NCI-H2029 (cell line): ENCODE measurements at places on chromosomes 12 and 14.

- no peak for DNase-seq
These were observed 23.7 kb downstream of the UBE2N start for GRCh38 chr12:93417967-93418480.

DNA sequence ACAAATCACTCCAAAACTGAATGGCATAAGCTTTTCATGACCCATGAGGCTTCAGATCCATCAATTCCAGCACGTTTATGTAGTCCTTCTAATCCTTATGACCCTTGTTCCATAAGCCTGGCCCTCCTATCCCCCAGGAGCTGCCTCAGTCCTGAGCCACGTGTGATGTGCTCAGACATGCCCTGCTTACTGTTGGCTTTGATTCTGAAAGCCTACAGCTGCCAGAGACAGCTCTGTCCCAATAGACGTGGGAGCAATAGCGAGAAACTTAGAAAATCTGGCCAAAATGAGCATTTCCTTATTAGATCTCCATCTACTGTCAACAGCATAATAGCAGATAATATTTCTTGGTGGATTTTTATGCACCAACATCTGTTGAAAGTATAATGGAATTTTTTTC, 33.2 kb downstream of the DUSP6 start:
- no peak for DNase-seq

DNA sequence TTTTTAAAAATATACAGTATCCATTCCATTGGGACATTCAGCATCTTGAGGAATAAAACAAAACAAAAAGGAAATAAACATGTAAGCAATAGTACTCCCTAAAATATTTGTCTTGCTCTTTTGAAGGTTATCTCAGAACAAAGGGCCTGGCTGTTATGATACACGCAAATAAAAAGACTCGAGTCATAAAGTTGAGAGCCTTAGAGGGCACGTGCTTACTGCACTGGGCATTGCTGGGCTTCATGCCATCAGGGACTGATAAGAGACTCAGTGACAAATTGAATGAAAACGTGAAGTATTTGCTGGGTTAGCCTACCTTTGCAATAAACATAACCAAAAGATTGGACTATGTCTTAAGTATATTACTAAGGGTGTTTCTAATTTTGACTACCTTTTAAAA, 118.9 kb downstream of the SLC35F4 start:
- peak; percentile 26 for DNase-seq

- DNase-seq = peak; percentile 43
These were observed 106.9 kb upstream of the TMEM233 start for GRCh38 chr12:119486599-119487154.

GRCh38 chr12:97561619-97562290, 99.2 kb downstream of the RMST start:
- DNase-seq = peak; percentile 67

DNA sequence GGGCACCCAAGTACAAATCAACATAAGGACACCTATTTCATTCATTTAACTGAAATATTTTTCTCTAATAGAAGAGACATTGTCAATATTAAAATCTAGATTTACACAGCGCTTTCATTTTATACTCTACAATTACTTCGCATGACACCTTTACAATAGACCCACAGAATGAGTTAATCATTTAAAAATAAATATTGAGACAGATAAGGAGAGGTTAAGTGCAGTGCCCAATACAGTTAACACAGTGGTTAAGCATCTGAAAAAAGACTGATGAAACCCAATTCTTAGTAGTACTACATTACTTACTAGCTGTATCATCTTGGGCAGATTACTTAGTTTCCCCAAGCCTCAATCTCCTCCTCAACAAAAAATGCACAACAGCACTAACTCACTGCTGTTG, 116.2 kb downstream of the DENND5B start:
- no peak for DNase-seq

GRCh38 chr12:119179335-119180021, 747 bp downstream of the HSPB8 start:
- DNase-seq = no peak

- DNase-seq = no peak
These were observed 14.8 kb upstream of the SLC4A8 start for GRCh38 chr12:51409846-51410245.

DNA sequence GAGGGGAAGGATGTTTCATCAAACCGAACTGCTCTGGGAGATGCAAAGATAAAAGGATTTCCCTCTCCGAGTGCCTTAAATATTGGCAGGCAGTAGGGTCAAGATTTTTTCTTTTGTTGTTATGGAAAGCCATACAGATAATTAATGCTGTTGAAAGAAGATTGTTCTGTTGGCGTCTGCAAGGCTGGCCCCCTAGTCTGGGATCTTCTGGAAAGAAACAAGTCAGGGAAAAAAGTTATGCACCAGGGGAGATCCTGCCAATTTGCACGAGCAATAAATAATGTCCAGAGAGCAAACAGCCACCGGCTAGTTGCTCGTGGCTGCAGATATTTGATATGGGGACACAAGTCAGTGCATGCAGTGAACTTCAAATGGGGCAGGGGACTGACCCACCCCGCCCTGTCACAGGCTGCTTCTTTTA, 202.1 kb upstream of the MYL2 start:
- no peak for DNase-seq

DNA sequence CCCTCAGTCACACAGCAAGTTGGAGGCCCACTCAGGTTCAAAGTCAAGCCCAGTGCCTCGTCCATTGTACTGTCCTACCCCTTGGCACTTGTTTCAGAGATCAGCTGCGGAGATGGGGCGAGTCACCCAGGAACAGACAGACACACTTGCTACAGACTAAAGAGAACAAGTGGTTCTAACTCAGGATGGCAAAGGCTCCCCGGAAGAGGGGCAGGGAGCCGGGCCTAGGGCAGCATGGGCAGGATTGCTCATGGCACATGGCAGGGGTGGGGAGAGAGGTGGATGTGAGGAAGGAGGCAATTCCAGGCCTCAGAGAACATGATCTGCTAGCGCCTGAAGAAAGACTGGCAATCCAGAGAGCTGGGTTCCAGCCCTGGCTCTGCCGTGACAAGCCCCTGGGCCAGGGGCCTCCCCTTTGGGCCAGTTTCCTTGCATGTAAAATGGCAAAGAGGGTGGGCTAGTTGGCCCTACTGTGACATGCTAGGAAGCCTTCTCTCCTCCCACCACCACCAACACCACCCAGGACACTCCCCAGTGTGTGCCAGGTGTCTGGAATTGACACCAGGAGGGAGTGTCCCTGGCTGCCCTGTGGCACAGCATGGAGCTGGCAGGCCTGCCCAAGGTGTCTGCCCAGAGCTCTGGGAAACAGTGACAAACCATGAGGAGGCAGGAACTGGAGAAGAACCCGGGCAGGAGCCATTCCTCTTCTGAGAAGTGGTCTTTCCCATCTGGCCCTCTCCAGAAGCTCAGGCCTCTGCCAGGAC, 24.0 kb upstream of the IRF2BPL start:
- DNase-seq = no peak

- no peak for DNase-seq
These were observed 88.3 kb downstream of the TESC start for GRCh38 chr12:117010693-117011451.

DNA sequence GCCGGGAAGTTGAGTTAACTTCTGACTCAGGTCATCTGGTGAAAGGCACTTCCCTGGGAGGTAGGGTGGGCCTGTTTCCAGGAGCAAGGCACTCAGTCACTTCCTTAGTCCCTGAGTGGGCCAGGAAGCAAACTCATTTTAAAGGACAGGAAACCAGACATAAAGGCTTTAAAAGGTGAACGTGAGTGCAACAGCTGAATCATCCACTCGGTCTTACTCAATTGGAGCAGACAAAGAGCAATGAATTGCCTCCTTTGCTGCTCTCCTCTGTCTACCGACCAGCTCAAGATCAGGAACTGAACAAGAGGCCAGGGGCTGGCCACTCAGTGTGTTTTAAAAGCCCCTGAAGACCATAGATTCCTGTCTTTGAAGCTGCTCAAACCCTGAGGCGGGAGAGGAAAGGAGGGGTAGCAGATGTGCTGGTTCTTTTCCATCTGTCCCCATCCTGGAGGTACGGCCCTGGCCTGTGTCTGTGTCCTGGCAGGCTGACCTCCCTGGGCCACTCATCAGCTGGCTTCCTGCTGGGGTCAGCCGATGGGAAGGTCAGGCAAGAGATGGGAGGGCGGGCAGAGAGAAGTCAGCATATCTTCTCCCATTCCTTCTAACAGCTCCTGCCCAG, 148.9 kb downstream of the PPM1H start:
- DNase-seq = peak; percentile 70

GRCh38 chr12:89349814-89350213, 2.5 kb downstream of the DUSP6 start:
- DNase-seq = peak; percentile 78

DNA sequence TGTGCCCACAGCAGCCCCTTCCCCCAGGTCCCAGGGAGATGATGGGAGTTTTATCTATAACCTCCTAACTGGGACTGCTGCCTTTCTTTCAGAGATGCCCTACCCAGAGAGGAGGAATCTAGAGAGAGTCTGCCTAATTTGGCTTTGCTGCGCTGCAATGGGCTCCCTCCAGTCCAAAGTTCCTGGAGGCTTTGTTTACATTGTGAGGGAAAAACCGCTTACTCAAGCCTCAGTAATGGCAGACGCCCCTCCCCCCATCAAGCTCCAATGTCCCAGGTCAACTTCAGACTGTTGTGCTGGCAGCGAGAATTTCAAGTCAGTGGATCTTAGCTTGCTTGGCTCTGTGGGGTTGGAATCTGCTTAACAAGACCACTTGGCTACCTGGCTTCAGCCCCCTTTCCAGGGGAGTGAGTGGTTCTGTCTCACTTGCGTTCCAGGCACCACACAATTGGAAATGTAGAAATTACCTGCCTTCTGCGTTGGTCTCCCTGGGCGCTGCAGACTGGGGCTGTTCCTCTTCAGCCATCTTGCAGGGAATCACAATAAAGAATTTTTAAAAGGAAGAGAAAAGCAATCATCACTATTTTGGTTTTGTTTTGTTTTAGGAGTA, 262.5 kb downstream of the FOXG1 start:
- no peak for DNase-seq

GRCh38 chr12:126676434-126676833, 1590.5 kb upstream of the TMEM132C start:
- DNase-seq = peak; percentile 99

DNA sequence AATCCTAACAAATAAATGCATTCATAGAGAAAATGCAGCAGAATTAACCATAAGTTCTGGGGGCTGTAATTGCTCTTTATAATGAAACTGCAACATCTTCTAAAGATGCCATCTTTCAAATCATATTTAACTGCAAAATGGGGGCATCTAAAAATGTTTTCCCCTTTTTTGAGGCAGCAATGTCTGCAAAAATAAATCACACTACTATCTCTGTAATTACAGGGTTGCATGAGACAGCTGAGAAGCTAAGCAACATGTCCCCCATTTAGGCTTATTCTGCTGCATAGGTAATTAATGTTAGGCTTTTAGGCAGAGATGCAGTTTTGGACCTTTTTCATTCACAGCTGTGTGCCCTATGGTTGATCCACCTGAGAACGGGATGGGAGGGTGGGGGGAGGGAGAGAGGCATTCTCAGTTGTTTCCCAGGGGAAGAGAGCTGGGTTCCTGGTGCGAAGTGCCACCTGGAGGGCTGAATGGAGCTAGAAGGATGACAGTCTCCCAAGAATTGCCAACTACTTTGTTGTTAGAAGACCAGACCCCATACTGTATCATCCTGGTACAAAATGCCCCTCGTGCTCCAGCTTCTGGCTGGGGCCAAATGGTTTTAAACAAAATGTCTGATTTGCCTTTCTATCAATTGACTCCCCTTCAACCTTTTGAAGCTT, 154.2 kb downstream of the APAF1 start:
- no peak for DNase-seq

GRCh38 chr12:3202734-3203446, 125.7 kb downstream of the TSPAN9 start:
- DNase-seq = peak; percentile 29

- no peak for DNase-seq
These were observed 45.6 kb upstream of the SOCS2 start for GRCh38 chr12:93526786-93527428.

DNA sequence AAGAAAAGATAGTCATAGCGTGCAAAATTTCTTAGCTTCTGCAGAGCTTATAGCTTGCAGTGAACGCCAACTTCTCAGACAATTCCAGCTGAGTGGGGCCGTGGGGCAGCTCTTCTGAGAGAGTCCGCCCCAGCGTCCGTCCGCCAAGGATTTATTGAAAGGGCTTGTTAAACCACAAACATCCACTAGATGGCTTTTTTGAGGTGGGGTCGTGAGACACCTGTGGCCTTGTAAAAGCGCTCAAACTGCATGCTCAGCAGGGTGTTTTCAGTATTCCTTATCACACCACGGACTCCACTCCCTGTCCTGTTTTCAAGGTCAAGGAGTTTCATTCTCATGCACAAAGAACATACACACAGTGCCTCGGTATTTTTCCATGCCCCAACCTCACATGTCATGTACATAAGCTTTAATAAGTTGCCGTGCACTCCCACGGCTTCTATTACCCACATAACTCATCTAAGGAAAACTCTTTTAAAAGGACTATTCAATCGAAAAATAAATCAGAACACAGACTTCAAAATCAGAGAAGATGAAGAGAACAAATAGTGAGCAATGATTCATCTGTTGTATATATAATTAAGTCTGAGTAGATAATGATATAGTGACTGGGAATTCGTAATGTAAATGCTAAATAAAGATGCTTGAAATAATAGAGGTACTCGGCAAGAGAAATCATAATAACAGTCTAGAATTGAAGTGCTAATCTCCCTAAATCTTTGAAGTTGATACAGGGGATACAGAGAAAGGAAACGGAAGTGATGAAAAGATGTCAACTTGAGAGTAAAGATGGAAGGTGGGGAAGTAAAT, 46.7 kb downstream of the WBP11 start:
- DNase-seq = no peak

DNA sequence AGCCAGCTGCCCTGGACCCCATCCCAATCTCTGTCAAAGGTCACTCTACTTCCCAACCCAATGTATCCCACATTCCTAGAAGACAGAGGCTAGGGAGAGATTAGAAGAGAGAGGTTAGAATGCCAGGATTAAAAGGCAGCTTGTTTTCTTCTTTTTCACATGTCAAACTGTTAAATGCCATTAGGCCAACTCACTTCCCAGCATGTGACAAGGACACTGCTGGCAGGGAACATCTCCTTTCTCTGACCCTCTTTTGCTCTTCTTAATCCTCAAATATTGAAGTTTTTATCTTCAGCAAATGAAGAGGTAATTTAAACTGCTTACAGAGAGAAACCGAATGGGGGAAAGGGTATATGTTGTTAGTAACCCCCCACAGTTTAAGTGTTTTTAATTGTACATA, 89.1 kb downstream of the BBS10 start:
- DNase-seq = no peak

DNA sequence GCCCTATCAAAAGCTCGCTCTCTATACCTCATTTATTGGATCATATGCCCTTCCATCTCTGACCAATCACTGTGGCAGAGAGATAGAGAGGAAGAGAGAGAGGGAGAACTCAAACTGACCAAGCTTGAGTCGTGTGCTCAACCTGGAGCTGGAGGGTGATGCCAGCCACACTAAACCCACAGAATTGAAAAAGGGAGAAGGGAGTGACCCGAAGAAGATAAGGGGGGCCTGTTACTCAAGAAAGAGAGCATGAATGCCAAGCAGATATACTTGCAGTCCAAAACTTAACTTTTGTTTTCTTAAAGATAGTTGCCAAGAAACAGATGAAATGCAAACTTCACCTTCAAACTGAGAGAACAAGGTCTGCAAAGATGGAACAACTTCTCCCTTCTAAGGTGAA, 112.7 kb downstream of the BTG1 start:
- DNase-seq = no peak

- DNase-seq = no peak
These were observed 22.4 kb downstream of the TM7SF3 start for GRCh38 chr12:26991826-26992225.

GRCh38 chr12:27814851-27815591, 35.0 kb upstream of the MANSC4 start:
- DNase-seq = no peak
